ENCODE measurements at places on chromosomes 1 and 21.

DNA sequence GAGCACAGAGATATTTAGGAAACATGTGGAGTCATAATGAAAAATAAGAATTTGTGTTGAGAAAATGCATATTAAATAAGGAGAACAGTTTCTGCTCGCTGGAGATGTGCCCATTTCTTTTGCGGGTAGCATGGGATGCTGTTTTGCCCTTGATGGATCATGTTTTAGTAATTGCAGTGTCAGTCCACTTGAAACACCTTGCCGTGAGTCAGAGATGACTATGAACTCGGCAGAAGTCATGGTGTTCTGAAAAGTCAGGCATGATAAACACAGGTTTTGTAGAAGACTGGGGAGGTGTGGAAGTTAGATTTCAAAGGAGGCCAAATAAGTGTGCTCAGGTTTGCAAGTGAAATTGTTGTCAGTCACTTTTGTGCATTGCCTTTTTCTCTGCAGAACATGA is 315.0 kb upstream of the LRRC7 start:
- DNase-seq, result no peak

- DNase-seq, result no peak
Observed at GRCh38 chr1:222761083-222761482, 24.1 kb downstream of the FAM177B start.

DNA sequence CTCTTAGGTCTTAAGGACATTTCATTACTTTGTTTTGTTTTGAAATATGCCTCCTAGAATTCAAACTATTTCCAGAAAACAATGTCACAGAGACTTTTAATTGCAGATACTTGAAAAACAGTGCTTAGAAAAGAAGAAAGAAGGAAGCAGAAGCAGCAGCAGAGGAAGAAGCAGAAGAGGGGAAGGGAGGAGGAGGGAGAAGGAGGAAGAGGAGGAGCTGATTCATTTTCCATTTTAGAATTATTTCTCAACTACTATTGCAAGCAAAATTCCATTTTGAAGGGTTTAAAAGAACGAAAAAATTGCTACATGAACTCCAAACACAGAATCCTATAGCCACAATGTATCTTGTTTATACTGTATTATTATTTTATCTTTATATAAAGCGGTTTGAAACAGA is 13.9 kb downstream of the RC3H1 start:
- no peak for DNase-seq

- peak; percentile 23 for DNase-seq
Observed at GRCh38 chr1:246067432-246068216, 439.5 kb downstream of the SMYD3 start.

- peak; percentile 36 for DNase-seq
Observed at GRCh38 chr1:15758953-15759661, 512 bp downstream of the FBLIM1 start.

GRCh38 chr1:167555971-167556714 is 2.6 kb upstream of the CREG1 start:
- peak; percentile 71 for DNase-seq

DNA sequence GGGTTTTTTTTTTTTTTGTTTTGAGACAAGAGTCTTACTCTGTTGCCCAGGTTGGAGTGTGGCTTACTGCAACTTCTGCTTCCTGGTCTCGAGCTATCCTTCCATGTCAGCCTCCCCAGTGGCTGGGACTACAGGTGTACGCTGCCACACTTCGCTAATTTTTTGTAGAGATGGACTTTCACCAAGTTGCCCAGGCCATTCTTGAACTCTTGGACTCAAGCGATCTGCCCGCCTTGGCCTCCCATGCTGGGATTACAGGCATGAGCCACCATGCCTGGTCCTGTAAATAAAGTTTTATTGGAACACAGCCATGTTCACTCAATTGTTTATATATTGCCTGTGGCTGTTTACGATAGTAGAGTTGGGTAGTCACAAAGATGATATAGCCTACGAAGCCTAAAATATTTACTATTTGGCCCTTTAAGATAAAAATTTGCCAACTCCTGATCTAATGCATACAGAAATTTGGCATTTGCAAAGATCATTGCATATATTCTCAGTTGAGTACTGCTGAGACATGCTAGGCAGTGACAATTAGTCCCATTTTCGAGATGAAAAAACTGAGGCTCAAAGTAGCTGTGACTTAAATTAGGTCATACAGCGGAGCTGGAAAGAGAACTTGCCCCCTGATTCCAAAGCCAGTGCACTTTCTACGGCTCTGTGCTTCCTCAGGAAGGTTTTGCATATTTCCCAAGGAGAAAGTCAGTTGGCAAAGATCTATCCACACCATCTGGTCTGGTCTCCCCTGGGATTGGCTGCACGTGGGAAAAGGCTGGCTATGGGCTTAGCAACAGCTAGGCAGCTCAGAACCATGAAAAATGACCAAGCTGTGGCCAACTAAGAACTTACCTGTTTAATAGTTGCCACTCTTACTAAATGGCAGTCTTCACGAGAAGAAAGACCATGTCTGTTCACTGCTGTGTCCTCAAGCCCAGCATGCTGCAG is 19.4 kb downstream of the MECR start:
- DNase-seq, result no peak

- DNase-seq, result no peak
Observed at GRCh38 chr1:181701891-181702290, 218.6 kb downstream of the CACNA1E start.

DNA sequence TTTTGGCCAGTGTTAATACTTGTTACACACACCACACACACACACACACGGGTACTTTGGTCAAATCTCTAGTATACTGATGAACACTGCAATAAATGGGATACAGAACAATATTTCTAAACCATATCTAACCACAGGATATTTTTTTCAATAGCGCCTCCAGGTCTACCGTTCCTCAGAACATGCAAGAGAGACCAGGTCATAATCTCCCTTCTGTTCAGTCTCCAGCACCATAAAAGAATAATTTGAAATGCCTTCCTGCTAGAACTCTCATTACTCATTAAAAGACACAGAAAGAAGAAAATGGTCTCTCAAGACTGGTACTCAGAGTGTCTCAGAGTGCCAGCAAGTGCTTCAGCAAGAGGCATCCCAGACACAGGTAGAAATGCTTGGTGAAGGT is 11.5 kb upstream of the SLC44A3 start:
- no peak for DNase-seq

GRCh38 chr21:21818898-21819297 is 820.7 kb downstream of the NCAM2 start:
- no peak for DNase-seq

DNA sequence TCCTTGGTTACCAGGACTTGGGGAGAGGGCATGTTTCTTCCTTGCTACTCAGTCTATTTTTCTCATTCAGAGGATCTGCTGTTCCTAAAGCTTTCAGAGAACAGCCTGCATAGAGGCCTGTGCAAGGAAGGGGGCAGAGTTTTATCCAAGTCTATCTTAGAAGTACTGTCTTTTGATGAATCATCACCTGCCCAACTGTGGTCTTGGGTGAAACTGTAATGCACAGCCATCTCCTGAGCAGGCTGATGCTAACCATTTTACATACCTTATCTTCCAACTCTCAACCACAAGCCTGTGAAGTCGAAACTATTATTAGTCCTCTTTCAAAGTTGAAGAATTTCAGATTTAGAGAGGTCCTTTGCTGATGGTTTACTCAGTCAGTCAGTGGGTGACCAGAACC is 368.0 kb downstream of the HHAT start:
- no peak for DNase-seq

DNA sequence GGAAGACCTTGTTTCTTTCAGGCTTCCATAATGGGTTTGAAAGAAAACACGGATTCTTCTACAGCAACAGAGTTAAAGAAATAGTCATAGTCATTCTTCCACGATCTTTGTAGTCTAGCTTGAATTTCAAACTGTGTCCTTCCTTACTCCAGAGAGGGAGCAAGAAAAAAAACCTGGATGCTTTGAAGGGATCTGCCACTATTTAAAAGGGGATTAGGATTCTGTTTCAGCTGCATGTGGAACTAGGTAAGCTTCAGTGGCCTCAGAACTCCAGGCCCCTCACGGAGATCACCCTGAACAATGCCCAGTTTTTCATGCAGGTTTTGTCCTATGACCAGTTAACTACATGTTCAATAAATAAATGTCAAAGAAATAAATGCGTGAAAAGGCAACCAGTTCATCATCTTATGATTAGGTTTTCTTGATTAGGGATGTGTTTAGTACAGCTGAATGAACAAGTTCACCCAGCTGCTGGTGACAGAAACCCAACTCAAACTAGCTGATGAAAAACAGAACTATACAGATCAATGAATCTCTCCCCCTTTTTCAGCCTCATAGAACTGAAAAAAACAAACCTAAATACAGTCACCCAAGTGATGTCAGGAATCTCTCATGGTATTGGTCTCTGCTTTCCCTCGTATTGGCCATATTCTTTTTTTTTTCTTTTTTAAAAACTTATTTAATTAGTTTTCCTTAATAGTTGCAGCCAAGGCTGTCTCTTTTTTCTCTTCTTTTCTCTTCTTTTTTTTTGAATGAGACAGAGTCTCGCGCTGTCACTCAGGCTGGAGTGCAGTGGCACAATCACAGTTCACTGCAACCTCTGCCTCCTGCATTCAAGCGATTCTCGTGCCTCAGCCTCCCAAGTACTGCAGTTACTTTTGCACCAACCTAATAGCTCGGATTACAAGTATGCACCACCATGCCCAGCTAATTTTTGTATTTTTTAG is 14.6 kb upstream of the MPZL1 start:
- DNase-seq, result no peak

- no peak for DNase-seq
Observed at GRCh38 chr1:184053881-184054280, 2.4 kb downstream of the TSEN15 start.

- peak; percentile 50 for DNase-seq
Observed at GRCh38 chr1:65059930-65060538, 88.0 kb upstream of the AK4 start.

DNA sequence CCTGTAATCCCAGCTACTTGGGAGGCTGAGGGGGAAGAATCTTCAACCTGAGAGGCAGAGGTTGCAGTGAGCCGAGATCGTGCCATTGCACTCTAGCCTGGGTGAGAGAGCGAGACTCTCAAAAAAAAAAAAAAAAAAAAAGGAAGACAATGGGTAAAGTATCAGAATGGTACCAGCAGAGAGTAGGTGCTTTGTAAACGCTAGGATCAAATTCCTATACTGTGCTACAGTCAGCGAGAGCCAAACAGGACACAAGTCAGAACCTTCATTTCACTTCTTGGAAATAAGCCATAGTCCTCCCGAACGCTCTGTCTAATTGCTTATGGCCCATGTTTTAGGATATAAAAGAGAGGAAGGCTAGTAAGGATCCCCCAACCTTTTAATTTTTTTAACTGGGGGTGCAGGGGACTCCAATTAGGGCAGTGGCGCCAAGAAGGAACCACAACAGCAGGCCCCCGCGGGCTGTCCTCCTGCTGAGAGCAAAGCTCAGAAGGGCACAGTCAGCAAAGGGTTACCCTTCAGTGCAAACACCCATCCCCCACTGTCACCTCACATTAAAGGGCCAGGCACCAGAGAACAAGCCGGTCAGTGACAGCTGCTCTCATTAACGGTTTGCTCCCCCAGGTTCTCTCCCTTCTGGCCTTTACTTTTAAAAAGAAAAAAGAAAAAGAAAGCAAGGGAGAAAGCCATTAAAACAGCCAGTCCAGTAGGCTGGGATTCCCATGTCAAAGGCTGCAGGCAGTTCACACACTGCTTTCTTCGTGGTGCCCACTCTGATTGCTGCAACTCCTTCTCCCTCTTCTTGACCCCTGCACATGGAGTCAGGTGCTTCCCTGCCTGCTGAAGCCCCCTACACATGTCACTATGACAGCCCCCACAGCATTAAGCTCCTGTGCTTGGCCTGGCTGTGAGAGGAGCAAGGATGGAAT is 69.4 kb downstream of the PLPP3 start:
- no peak for DNase-seq

DNA sequence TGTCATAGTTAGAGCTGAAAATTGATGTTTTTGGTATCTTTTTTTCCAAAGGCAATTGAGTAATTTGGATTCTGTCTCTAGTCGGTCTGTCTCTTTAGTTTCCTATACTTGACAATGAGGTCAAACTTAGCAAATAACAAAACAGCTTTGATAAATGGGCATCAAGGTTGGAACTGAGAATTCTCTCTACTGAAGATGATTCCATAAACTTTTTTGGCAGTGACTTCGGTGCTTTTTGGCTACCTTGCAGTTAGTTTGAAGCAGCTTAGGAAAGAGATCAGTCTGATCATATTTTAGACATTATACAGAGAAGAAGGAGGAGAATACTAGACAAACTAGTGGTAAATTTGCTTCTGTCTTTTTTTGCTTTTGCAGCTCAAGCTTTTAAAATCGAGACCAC is 559 bp downstream of the VCAM1 start:
- DNase-seq, result no peak

DNA sequence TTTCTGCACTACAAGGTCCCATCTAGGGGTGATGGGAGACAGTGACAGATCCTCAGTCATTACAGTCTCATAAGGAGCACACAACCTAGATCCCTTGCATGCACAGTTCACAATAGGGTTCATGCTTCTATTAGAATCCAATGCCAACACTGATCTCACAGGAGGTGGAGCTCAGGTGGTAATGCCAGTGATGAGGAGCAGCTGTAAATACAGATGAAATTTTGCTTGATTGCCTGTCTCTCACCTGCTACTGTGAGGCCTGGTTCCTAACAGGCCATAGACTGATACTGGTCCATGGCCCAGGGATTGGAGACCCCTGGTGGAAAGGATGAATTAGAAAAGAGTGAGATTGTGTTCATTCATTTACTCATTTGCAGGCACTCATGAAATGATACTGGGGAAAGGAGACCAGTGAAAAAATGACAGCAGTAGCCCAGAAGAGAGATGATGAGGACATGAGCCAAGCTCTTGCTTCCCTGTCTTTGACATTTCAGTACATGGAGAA is 251.6 kb upstream of the DUSP10 start:
- no peak for DNase-seq

- DNase-seq, result no peak
Observed at GRCh38 chr1:163296504-163297263, 25.1 kb upstream of the NUF2 start.

DNA sequence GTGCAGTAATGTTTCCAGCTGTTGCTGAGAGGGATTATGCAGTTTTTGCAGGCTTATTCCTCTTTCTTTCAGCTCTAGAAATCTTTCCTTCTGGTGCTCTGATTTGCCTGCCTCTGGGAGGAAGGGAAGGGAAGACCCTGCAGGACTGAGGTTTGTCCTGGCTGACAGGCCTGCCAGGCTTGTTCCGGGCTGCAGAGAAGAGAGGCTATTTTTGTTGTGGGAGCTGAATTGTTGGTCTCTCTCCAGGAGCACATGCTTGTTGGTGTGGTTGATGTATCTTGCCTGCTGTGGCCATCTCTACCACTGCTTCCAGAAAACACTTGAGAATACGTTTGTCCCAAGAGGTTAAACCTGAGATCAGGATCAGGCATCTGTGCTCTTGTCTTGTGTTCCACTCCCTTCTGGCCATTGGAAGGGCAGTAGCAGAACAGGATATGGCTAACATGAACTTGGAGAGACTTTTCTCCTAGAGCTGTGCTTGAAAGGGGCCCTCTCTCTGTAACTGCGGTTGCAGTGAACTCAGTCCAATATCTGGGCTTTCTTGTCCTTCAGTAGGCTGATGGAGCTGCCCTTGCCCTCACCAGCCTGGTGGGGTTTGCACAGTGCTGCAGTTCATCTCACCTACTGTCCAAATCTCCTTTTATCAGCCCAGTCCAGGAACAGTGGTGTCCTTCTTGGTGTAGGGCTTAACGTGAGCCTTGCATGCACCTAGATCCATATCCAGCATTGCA is 21.5 kb upstream of the SLC25A34 start:
- DNase-seq, result no peak

GRCh38 chr21:45868488-45868887 is 113.1 kb upstream of the COL6A1 start:
- DNase-seq, result no peak

All from EL (cell line).